ENCODE measurements at places on chromosomes 3 and 15.
A peak's percentile ranks its signal among the peaks of the same experiment; 100 is the strongest.

DNA sequence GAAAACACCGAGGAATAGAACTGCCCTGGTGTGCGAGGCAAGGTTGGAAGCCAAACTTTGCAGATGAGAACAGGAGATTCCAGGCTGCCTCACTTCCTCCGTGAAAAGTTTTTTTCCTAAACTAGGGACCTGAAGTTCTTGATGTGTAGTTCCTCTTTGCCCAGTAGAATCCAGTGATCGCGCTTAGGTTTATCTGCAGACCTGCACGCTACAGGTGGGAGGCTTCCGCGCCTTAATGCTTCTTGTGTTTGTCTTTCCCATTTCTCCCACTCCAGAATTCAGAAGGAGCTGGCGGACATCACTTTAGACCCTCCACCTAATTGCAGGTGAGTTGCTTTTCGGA lies 5.4 kb downstream of the UBE2E1 start:
- no peak for DNase-seq

GRCh38 chr15:55742498-55742926 lies 440 bp downstream of the PRTG start:
- DNase-seq: no peak

GRCh38 chr3:19347671-19348070 lies 199.4 kb downstream of the KCNH8 start:
- DNase-seq: no peak

GRCh38 chr15:78697449-78697848 lies 56.4 kb upstream of the CHRNB4 start:
- DNase-seq: no peak

GRCh38 chr3:196348698-196349097 lies 10.5 kb upstream of the TM4SF19 start:
- DNase-seq: no peak

DNA sequence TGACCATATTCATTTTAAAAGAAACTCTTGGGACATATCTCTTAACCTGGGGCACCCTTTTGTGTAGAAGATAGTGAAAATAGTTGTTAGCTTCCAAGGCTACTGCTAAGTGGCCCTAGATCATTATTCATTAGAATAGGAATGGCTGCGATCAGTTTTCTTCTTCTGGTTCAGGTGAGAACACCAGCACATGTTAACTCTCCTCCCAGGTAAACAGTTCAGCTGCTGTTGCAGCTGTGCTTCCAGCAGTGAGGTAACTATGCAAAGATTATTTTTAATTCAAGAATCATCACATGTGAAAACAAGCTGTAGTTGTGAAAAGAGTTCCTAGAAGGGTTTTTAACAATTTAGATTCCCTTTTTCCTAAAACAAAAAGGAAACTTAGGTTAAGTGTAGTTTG lies 43.3 kb downstream of the ZPLD1 start:
- no peak for DNase-seq

GRCh38 chr15:25674913-25675312 lies 188.2 kb downstream of the ATP10A start:
- no peak for DNase-seq

DNA sequence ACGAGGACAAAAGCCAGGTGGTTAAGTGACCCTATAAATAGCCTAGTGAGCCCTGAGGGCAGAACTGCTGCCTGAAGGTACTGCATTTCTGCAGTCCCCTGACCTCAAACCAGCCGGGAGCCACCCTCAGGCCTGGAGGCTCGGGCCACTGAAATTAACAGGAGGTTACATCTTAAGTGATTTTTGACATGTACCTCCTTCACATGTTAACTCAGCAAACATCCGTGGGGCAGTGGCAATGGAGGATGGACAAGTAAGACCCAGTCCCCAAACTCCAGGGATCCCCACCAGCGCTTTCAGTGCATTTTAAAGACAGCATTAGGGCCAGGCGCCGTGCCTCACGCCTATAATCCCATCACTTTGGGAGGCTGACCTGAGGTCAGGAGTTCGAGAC lies 26.2 kb downstream of the PSTPIP1 start:
- no peak for DNase-seq

DNA sequence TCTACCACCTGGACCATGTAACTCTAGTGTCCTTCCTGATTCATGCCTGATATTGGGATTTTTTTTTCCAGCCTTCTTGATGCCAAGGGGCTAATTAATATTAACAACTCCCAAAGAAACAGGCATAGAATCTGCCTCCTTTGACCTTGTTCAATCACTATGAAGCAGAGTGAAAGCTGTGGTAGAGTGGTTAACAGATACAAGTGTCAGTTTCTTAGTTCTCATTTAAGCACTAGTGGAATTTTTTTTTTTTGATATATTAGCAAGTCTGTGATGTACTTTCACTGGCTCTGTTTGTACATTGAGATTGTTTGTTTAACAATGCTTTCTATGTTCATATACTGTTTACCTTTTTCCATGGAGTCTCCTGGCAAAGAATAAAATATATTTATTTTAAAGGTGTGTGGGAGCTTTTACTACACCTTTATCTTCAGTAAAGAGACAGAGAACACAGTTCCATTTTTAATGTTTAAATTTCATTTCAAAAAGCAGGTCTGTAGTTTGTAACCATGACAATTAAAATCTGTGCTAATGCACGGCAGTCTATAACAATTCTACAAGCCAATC lies 67.1 kb downstream of the TOP2B start:
- DNase-seq: no peak

DNA sequence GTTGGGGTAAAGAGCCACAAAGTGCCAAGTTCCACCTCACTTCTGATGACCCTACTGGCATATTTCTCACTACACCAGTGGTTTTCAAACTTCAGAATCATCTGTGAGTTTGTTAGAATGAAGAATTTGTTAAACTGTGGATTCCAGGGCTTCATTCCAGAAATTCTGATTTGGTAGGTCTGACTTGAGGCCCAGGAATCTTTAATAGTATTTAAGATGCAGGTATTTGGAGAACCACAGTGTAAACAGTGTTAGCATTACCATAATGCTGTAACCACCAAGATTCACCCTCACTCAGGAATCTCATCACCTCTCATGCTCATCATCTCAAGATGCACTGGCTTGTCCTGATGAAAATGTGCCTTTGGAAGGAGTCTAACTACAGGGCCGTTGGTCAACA lies 6.0 kb downstream of the KCNMB3 start:
- no peak for DNase-seq

- DNase-seq: no peak
Measured at GRCh38 chr3:43612419-43612818, 9.4 kb downstream of the ANO10 start.

DNA sequence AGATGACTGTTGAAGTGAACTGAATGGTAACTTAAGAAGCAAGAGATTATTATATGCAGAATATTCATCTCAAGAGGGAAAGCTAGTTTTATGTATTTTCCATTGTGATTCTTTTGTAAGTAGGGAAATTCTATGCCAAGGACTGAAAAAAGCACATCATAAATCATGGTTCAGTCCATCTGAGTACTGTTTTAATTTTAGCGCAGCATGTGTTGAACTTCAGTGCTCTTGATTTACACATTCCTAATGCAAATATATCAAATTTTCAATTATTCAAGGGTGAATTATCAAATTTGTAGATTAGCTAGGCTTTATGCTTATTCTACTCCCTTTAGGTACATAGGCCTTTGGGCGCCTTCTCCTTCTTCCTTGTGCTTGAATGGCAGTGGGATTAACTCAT lies 50.3 kb upstream of the TCF12 start:
- DNase-seq: peak; percentile 21

- DNase-seq: no peak
Measured at GRCh38 chr3:195198426-195199346, 72.3 kb downstream of the XXYLT1 start.

DNA sequence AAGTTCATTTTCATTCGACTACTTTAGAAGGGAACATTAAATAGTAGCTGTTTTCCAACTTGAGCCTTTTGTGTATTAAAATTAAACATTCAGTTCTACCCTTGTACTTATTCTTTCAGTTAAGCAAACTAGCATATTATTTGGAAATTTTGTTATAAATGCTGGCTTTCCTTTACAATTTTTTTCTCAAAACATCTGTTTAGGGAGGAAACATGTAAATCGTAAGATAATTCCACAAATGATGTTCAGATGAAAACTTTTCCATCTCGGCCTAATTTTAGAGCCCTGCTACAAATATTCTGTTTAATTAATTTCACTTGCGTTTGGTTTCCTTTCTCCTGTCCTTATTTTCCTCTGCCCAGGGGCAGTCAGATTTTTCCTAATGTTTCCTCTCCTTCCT lies 476.2 kb upstream of the RGMA start:
- DNase-seq: peak; percentile 63

- no peak for DNase-seq
Measured at GRCh38 chr15:43487271-43487895, 5.6 kb downstream of the TP53BP1 start.

DNA sequence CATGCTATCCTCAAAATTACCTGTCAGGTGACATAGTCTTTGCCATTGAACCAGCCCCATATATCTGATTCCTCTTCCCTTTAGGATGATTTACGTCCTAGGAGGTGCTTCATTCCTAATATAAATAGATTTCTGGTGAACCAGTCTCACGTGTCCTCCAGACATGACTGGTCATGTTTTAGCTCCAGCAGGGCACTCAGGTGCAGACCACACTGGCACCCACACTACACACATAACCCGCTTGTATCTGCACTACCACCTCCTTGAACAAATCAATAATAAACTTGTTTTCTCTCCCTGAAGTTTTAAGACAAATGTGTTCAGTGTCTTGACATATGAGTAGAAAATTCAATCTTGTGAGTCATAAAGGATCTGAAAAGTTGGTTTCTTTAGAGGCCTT lies 155.5 kb downstream of the GOLIM4 start:
- no peak for DNase-seq

DNA sequence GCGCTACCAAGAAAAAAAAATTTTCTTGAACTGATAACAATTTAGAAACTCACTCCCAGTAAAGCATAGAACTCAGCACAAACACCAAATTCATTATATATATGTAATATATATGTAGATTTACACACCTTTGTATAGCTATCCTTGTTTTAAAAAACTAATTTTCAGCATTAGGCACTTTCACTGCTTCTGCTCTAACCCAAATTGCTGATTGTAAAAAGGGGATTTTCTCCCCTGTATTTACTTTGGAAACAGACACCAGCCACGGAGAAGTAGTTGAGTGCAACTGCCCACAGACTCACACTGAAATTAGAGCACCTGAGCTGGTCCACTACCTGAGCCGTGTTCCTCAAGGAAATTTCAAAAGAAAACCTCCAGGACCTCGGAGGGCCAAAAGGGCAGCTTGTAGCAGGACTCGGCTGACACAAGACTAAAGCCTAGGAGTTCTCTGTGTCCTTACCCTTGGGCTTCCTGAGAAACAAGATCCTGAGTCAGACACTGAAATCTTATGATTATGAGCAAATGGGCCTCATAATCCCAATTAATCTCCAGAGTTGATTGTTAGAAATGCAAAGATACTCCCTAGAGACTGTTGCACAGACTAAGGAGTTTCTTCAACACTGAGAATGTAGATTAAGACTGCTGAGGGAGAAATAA lies 106.0 kb downstream of the TNIK start:
- DNase-seq: no peak

GRCh38 chr3:143697975-143698374 lies 150.3 kb downstream of the SLC9A9 start:
- no peak for DNase-seq

DNA sequence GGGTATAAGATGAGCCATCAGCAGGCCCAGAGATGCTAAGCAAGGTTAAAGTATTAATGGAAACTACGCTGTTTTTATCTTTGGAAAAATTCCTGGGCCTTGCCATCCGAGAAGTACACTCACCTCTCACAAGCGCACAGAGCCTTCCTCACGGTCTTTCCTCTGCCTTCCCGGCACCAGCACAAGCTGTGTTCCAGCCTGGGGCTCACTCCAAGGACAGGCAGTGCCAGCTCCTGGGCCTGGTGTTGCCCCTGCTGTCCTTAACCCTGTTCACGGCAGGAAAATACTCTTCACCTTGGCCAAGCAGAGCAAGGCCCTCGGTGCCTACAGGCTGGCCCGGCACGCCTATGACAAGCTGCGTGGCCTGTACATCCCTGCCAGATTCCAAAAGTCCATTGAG lies 14.3 kb upstream of the RHO start:
- no peak for DNase-seq

GRCh38 chr3:48185129-48185528 lies 3.1 kb downstream of the CDC25A start:
- no peak for DNase-seq

GRCh38 chr15:55618387-55618786 lies 30.2 kb upstream of the PYGO1 start:
- no peak for DNase-seq

GRCh38 chr3:142999881-143000280 lies 1.5 kb upstream of the U2SURP start:
- no peak for DNase-seq

- DNase-seq: no peak
Measured at GRCh38 chr15:77027697-77028450, 32.9 kb downstream of the PSTPIP1 start.

DNA sequence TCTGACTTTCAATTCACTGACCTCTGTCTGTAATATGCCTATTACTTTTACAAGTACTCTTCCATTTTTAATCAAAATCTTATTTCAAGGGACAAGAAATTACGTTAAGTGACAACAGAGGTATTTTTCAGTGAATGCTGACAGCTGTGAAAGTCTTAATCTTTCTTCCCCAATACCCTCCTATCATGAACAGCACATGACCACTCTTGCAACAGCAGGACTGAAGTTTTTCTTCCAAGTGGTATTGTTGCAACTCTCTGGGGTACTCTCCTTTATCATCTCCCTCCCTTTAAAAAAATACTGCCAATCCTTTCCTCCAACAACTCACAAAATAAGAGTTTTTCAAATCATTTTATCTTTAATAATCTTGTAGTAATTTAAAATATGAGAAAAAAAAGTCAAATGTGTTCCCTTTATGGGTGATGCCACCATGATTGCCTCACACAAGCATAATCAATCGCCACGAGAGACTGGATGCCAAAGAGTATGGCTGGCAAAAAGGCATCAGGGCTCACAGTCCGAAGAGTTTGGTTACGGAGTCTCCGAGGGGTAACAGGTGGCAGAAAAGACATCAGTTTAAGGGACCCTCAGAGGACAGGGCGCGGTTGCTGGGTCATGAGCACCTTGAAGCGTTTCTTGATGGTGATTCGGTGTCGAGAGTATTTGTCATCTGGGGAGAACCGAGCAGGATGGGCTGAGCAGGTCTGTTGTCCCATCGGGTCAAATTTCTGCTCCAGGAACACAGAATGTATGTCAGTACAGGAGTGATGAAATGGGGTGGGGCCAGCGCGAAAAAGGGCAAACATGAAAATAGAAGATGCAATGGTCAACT lies 1.3 kb downstream of the NOP10 start:
- DNase-seq: no peak

DNA sequence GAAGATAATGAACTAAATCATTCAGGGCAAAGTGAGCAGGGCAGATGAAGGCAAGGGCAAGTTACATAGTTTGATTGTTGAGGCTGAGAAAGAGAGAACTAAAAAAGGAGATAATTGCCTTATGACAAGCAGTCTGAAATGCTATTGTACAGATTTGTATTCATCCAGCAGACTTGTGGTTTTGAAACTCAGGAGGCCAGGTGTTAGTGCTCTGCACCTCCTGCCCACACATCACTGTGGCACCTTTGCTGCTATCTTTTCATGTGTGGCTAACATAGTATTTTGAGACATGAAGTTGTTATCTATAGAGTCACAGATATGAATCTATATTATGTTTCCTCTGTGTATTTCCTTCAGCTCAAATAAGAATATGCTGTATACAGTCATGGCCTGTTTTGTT lies 24.3 kb upstream of the SUCLG2 start:
- no peak for DNase-seq

- no peak for DNase-seq
Measured at GRCh38 chr15:73688455-73688854, 4.3 kb downstream of the CD276 start.
